ENCODE measurements at places on chromosomes 3 and 15.

GRCh38 chr15:80411788-80412288 is 7.7 kb downstream of the ARNT2 start:
- DNase-seq: no peak

GRCh38 chr15:85168642-85169173 is 187.1 kb downstream of the PDE8A start:
- DNase-seq: no peak

DNA sequence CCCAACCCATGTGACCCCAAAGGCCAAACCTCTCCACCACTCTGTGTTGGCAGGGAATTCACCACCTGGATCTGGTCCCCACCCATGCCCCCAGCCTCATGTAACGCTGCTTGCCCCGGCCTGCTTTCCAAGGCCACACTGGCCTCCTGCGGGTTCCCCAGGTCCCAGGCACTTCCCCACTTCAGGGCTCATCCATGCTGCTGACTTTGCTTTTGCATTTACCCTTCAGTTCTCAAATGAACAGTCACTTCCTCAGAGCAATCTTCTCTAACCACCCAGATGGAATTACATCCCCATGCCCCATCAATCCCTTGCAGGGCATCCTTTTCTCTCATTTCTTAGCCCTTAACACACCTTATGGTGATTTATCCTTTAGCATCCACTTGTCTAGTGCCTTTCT is 9.2 kb downstream of the DAPK2 start:
- DNase-seq: no peak

GRCh38 chr15:101349047-101349951 is 54.3 kb upstream of the SNRPA1 start:
- no peak for DNase-seq

- DNase-seq: no peak
Observed at GRCh38 chr3:144033240-144033589, 61.6 kb downstream of the DIPK2A start.

- no peak for DNase-seq
Observed at GRCh38 chr3:79885407-79885806, 117.6 kb upstream of the ROBO1 start.

GRCh38 chr3:69871868-69872267 is 127.7 kb upstream of the SAMMSON start:
- no peak for DNase-seq

GRCh38 chr3:158802409-158803268 is 785 bp downstream of the MFSD1 start:
- DNase-seq: peak; percentile 61

DNA sequence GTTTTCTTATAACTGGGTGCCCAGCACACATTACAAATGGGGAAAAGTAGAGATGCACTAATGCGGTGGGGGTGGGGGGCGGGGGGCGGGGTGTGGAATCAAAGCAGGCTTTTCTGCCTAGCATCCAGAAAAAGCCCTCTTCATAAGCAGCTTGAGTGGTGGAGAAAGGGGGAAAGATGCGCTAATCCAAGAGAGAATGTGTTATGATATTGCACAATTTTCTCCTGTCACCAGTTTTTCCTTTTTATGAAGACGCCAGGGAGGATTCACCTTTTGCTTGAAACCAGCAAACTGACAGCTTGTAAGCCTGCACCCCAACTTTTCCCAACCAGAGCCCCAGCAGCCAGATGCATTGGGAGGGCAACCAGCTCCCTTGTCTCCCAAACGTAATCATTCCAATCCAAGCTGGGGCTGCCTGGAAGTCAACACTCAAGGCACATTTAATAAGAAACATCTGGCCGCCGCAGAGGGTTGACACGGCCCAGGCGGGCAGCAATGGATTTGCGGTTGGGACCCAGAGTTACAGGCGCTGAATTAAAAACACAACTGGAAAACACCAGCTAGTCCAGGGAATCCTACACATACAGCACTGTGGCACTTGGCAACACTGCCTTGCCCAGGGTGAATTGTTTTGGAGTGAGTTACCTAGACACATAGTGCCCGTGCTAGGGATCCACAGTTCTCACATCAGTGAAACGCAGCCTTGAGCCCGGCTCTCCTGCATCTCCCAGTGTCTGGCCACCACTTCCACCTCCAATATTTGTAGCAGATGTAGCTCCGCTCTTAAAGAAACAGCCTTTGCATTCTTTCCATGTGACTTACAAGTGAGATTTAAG is 218.5 kb upstream of the PRICKLE2 start:
- no peak for DNase-seq

DNA sequence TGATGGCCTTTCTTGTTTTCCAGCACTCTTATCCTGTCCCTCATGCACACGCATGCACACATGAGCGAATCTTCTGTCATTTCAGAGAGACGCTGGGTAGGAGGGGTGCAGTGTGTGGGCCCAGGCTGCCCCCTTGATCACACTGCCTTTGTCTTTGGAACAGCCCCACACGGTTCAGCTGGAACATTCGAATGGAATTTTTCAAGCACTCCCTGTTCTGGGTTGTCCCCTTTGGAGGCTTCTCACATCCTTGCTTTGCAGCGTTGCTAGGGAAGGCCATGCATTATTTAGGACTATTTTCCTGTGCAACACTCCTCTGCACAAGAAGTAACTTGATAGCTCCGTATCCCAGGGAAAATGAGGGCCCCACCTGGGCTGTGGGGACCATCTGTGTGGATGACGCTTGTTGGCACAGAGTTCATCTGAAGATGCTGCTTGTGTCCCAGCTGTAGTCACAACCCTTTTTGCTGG is 78.4 kb downstream of the SPSB4 start:
- no peak for DNase-seq

- DNase-seq: no peak
Observed at GRCh38 chr3:98966862-98967546, 65.5 kb upstream of the DCBLD2 start.

- no peak for DNase-seq
Observed at GRCh38 chr3:78177780-78178179, 1137.9 kb downstream of the ROBO2 start.

GRCh38 chr3:28576614-28577200 is 228.1 kb upstream of the AZI2 start:
- DNase-seq: no peak

Measured in substantia nigra (tissue), 51 donors.